ENCODE measurements at places on chromosomes 13 and 19. TPM values are rescaled to one million over a fixed set of nuclear protein-coding genes. Genes with fewer than 3 reads are reported as not detected.

Gene SOHLH2
- not detected for polyA plus RNA-seq

Gene FAM216B
- polyA plus RNA-seq: 0.04 TPM

Gene ZNF100
- 3.4 TPM for polyA plus RNA-seq

Gene SELENOV
- not detected for polyA plus RNA-seq

Gene A1BG
- 76.5 TPM for polyA plus RNA-seq

Gene CAPN12
- 15.2 TPM for polyA plus RNA-seq

Gene RDH8
- not detected for polyA plus RNA-seq

Gene SNRPA
- polyA plus RNA-seq: 67.4 TPM

Gene PNMA8B
- 1.2 TPM for polyA plus RNA-seq

Gene LYPD3
- 1.6 TPM for polyA plus RNA-seq

Gene MTIF3
- polyA plus RNA-seq: 95.2 TPM

Gene CALR3
- 0.07 TPM for polyA plus RNA-seq
